ENCODE measurements at places on chromosomes 2 and 18.

- H3K27ac ChIP-seq = no peak overlapping the region
- H3K4me3 ChIP-seq = no peak overlapping the region
- no peaks in the 10 kb centered on the region for H3K36me3 ChIP-seq
- no peaks in the 10 kb centered on the region for H3K4me1 ChIP-seq
- no peaks in the 10 kb centered on the region for H3K27me3 ChIP-seq
- no peak for DNase-seq
Measured at GRCh38 chr2:178328037-178328436, 122.9 kb downstream of the PRKRA start.

DNA sequence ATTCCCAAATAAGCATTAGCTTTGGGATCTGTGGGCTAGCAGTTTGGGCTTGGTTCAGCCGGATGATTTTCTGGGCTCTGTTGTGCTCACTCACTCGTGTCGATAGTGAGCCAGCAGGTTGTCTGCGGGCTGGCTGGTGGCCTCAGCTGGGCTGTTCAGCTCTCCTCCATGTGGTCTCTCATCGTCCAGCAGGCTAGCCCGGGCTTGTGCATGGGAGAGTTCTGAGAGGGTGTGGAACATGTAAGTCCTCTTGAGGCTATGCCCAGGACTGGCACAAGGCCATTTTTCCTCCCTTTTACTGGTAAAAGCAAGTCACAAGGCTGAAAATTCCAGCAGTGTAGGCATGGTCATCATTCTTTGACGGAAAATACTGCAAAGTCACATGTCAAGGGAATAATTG, 38.5 kb downstream of the NTSR2 start:
- no peaks in the 10 kb centered on the region for H3K27me3 ChIP-seq
- DNase-seq = no peak
- no peak overlapping the region for H3K4me3 ChIP-seq
- no peaks in the 10 kb centered on the region for H3K4me1 ChIP-seq

DNA sequence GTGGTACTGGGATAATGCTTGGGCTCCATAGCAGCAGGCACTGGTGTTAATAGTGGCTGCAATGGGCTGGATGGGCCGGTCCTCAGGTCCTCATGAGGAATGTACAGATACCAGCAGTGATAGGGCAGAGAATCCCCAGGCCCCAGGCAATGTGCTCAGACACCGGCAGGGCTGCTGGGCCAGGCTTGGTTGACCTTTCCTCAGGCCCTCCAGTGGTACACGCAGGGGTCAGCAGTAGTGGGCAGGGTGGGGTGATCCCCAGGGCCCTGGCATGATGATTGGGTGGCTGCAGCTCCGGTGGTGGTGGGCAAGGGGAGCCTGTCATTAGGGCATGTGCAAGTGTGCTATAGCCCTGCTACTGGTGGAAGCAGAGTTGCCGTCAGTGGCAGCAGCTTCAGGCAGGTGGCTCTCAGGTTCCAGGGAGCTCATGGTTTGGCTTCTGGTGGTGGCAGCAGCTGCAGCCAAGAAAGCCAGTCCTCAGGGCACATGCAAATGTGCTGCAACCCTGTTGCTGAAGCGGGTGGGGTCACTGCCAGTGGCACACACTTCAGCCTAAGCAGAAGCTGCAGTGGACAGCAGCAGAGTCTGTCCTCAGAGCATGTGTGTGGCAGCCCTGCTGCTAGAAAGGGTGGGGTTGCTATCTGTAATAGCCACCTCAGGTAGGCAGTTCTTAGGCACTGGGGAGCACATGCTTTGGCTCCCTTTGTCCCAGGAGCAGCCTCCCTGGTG, 56.8 kb downstream of the CCNT2 start:
- H3K4me3 ChIP-seq = no peak overlapping the region
- H3K27me3 ChIP-seq = no peaks in the 10 kb centered on the region
- no peaks in the 10 kb centered on the region for H3K4me1 ChIP-seq
- DNase-seq = no peak
- H3K36me3 ChIP-seq = no peaks in the 10 kb centered on the region

GRCh38 chr2:45043174-45043573, 33.9 kb upstream of the SIX2 start:
- no peaks in the 10 kb centered on the region for H3K27me3 ChIP-seq
- H3K27ac ChIP-seq = no peak overlapping the region
- H3K4me1 ChIP-seq = no peaks in the 10 kb centered on the region
- DNase-seq = no peak
- H3K36me3 ChIP-seq = no peaks in the 10 kb centered on the region
- no peak overlapping the region for H3K4me3 ChIP-seq

GRCh38 chr2:102487761-102488462, 14.9 kb downstream of the SLC9A4 start:
- no peak overlapping the region for H3K27ac ChIP-seq
- H3K4me3 ChIP-seq = no peak overlapping the region
- no peaks in the 10 kb centered on the region for H3K4me1 ChIP-seq
- H3K36me3 ChIP-seq = no peaks in the 10 kb centered on the region
- no peak for DNase-seq

DNA sequence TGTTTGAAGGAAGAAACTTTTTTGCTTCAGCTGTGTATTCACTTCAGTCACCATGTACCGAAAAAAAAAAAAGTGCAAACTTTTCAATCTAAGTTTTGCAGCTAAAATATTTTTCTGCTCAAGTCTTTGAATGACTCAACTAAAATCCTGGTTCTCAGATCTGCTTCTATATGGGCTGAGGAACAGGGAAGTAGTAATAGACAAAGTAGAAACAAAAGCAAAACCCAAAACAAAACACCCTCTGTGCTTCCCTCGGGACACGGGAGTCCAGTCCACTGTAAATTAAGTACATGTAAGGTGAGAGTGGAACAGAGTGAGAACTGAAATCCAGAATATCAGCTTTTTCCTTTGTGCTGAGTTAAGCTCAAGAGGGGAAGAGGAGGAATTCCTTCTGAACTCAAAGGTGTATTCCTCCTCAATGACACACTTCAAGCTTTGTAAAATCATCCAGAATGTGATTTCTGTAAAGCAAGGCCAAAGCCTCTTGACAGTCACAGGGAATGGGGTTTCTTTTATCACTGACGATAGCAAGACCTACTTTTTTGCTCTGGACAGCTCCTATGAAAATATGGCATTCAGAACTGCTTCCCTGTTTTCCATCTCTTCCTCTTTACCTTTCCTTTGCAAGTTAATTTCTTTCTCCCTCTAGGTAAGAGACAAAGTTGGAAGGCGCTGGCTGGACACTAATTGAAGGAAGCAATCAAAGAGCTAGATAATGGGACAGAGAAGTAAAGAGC, 433.5 kb upstream of the MMADHC start:
- H3K36me3 ChIP-seq = no peaks in the 10 kb centered on the region
- no peaks in the 10 kb centered on the region for H3K4me1 ChIP-seq
- H3K27me3 ChIP-seq = no peaks in the 10 kb centered on the region
- no peak overlapping the region for H3K4me3 ChIP-seq
- no peak overlapping the region for H3K27ac ChIP-seq

DNA sequence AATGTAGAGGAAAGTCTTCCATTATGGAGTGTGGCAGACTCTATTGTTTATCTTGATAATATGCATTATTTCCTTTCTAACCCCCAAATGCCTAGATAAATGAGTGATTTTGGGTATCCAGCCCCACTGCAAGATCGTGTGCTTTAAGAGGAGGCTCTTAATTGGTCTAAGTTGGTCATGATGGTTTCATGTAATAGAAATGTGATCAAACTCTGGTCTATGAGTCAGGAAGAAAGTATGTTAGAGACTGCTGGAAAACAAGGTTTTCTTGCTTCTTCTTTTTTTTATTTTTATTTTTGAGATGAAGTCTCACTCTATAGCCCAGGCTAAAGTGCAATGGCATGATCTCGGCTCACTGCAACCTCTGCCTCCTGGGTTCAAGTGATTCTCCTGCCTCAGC, 344.5 kb upstream of the TNP1 start:
- DNase-seq = no peak
- H3K4me1 ChIP-seq = no peaks in the 10 kb centered on the region
- no peaks in the 10 kb centered on the region for H3K36me3 ChIP-seq
- H3K4me3 ChIP-seq = no peak overlapping the region

DNA sequence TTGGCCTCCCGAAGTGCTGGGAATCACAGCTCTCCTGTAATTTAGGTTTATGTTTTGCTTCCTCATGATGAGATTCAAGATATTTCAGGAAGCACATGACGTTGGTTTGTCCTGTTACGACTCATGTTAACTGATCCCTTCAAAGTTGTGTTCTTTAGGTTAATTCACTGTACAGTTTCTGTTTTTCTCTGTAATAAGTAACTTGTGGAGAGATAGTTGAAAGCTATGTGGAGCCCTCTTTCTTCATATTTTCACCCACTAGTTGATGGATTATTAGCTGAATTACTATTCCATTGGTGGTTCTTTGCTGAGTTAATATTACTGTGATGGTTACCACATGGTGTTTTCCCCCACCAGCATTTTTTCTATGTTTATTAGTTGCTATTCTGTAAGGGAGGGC, 18.3 kb upstream of the CHCHD5 start:
- H3K27ac ChIP-seq = no peak overlapping the region
- peaks cover 72% of the 10 kb centered on the region for H3K36me3 ChIP-seq
- no peaks in the 10 kb centered on the region for H3K4me1 ChIP-seq
- no peak for DNase-seq

DNA sequence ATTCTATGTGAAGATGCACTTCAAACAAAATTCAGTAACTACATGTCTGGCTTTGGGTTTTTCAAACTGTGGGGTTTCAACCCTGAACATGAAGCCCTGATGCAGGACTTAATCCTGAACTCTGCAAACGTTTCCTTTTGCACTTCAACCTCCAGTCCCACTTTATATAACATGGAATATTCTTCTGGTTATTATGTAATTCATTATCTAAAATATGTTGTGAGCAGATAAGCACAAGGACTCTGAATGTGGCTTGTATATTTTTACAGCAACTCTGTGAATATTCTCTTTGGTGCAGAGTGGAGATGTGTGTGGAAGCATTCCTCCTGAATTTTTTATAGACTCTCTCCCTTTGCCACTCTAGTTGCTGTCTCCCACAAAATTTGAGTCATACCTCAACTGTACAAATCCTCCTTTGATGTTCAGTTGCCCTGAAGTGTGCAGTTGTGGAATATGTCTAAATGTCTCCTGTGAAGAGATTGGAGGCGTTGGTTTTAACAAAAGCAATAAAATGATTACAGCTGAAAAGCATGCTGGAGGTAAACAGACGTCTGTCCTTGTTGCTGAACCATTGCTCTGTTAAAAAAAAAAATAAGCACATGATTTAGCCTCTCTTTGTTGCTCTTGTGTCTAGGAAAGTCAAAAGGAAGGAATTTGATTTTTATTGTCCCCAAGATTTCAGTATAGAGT, 205.1 kb upstream of the NRP2 start:
- no peak for DNase-seq
- H3K27ac ChIP-seq = no peak overlapping the region
- no peaks in the 10 kb centered on the region for H3K36me3 ChIP-seq

DNA sequence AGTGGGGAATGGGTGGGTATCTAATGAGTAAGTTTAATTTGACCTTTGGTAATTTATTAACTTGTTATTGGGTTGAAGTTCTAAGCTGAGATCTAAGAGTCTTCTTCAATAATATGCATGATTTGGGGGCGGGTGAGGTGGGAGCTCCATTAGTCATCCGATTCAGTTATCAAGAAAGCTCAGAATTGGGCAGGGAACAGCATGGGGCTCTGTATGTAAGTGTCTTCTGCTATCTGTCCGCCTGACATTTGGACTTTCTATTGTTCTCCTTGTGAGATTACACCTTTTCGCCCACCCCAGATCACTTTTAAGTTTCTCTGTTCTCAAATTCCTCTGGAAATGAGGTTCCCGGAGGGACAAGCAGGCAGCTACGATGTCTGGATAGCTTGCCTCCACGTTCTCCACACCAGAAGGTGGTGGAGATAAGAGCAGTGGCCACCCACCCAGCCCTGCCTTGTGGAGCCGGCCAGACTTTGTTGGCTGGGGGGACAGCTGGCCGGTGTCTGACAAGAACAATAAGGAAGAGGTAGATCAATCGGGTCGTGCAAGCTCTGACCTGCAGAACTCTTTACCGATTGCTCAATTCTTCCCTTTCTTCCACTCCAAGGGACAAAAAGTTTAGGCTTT, 75.5 kb upstream of the GATA6 start:
- no peak for DNase-seq
- H3K36me3 ChIP-seq = no peaks in the 10 kb centered on the region
- no peaks in the 10 kb centered on the region for H3K4me1 ChIP-seq
- no peak overlapping the region for H3K4me3 ChIP-seq
- H3K27me3 ChIP-seq = no peaks in the 10 kb centered on the region

GRCh38 chr2:54619660-54620231, 103.7 kb upstream of the EML6 start:
- H3K36me3 ChIP-seq = peaks cover 97% of the 10 kb centered on the region
- DNase-seq = no peak
- H3K4me3 ChIP-seq = no peak overlapping the region
- H3K4me1 ChIP-seq = peaks cover 12% of the 10 kb centered on the region

DNA sequence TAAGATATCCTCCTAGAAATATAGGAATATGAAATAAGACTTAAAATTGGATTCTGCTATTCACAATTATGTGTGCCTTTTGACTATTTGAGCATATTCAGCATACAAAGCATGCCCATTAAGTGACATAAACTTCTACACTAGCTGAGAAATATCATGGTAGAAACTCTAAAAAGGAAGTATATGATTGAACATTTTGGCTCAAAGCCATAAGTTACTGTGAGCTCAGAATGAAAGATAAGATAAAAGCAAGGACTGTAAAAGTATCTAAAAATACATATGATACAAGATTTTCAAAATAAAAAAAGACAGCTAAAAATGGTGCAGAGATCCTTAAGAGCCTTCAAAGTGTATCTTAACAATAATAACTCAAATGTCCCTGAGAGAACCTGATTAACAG, 340.5 kb upstream of the SLC39A10 start:
- H3K27me3 ChIP-seq = no peaks in the 10 kb centered on the region

- DNase-seq = no peak
- H3K27me3 ChIP-seq = no peaks in the 10 kb centered on the region
- H3K4me3 ChIP-seq = no peak overlapping the region
- H3K27ac ChIP-seq = no peak overlapping the region
Measured at GRCh38 chr2:168662651-168663208, 139.7 kb upstream of the NOSTRIN start.

- no peaks in the 10 kb centered on the region for H3K27me3 ChIP-seq
- no peak overlapping the region for H3K4me3 ChIP-seq
- no peak for DNase-seq
- no peak overlapping the region for H3K27ac ChIP-seq
Measured at GRCh38 chr18:79348066-79348465, 47.7 kb upstream of the NFATC1 start.

- no peak overlapping the region for H3K27ac ChIP-seq
- no peak for DNase-seq
- no peaks in the 10 kb centered on the region for H3K27me3 ChIP-seq
- H3K36me3 ChIP-seq = no peaks in the 10 kb centered on the region
- H3K4me1 ChIP-seq = no peaks in the 10 kb centered on the region
Measured at GRCh38 chr2:102975996-102976975, 214.5 kb downstream of the TMEM182 start.

- no peaks in the 10 kb centered on the region for H3K36me3 ChIP-seq
- H3K27me3 ChIP-seq = no peaks in the 10 kb centered on the region
- DNase-seq = no peak
Measured at GRCh38 chr18:7415081-7415894, 151.8 kb upstream of the PTPRM start.

DNA sequence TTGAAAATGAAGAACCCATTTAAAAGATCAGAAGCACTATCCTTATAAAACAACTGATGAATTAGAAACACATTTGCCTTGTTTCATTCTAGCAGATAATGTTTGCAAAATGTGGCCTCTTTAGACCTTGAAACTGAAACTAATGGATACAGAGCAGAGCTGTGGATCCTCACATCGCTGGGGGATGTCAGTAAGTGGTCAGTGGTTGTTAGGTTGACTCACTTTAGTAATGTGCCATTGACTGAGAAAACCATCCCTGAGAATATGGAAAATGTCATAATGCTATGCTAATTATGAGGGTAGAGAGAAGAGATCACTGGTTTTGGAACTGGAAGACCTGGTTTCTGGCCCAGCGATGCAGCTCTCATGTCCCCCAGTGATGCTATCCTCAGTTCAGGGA, 176.7 kb downstream of the MYO1B start:
- H3K4me3 ChIP-seq = no peak overlapping the region
- H3K27ac ChIP-seq = no peak overlapping the region
- DNase-seq = no peak
- H3K36me3 ChIP-seq = no peaks in the 10 kb centered on the region
- H3K27me3 ChIP-seq = no peaks in the 10 kb centered on the region
- H3K4me1 ChIP-seq = no peaks in the 10 kb centered on the region

All from B cell (primary cell).